GM12865 (cell line): ENCODE measurements at places on chromosomes 12 and 14.

DNA sequence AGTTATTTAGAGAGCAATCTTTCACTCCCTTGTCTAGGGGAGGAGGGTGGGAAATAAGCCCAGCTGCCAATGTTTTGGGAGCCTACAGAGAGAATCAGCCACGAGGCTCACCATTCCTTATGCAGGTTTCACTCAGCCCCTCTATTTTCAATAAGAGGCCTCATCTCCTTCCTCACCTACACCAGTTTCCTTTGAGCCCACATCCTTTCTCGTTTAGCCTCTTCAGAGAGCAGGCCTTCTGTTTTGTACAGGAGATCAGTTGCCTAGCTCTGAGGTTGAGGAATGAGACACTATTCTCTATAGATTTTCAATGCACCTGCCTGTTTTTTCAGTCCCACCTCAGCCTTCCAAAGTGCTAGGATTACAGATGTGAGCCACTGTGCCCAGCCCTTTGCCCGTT lies 17.9 kb downstream of the SNAPC1 start:
- peak; percentile 57 for DNase-seq

DNA sequence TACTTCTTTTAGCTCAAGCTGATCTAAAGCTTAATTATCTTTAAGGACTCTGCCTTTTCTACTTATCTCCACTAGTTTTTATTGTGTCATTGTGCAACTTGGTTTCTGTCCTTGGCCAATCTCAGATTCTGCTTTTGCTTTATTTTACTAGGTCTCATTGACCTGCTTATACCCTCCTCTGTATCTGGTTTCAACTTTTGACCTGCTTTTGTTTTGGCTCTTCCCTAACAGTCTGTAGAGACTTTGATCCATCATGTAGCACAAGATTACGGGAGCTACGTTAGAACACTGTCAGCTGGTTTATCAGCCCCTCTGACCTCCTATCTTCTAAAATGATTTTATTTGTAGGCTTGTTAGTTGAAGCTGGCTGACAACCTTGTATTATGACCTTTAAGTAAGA lies 43.6 kb downstream of the ZCRB1 start:
- DNase-seq = no peak

- peak; percentile 93 for DNase-seq
Measured at GRCh38 chr14:100213956-100214769, 24.8 kb upstream of the YY1 start.

DNA sequence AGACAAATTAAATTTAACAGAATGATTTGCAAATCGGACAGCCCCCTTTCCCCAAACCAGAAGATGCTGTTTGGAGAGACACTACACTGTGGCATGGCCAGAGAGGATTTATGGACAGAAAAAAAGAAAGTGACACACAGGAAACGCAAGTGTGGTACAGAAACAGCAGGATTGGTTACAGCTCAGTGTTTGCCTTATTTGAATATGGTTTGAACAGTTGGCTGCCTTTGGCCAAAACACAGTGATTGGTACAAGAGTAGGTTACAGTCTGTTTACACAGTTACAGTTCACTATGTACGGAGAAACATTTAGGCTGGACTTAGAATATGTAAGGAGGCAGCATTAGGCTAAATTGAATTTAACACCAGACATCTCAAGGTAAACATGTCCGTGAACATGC lies 335.3 kb downstream of the NPAS3 start:
- DNase-seq = no peak

DNA sequence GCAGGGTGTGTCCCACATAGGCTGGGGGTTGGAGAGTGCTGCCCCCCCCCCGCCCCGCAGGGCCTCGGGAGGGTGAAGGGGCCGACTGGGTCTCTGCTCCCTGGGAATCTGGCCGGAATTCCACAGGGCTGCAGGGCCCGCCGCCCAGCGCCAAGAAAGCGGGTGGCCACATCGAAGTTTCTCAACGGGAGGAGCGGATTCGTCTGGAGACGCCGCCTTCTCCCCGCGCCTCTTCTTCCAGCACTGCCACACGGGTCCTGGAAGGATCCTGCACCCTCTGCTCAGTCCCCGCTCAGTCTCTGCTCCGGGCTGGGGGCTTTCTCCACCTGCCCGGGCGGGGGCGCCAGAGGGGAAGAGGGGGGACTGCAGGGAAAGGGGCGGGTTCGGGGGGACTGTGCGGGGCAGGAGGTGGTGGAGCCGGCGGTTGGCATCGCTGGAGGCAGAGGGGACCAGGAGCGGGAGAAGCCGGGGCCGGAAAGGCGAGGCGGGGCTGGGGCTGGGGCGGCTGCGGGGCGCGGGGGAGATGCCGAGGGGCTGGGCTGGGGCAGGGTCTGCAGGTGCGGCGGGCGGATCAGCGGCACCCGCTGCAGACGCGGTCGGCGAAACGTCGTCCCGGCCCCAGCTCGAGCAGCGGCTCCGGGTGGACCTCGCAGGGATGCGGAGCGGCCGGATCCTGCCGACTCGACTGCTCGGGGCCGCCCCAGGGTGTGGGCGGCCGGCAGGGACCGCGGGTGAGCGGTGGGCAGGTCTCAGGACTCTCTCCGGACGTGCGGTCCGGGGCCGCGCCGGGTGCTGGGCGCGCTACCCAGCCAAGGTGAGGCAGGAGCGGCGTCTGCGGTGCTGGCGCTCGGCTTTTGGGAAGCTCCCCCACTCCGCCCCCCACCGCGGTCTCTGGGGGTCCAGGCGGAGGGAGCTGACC lies 811.4 kb upstream of the TMEM132C start:
- no peak for DNase-seq

- DNase-seq = no peak
Measured at GRCh38 chr14:26213846-26214575, 383.8 kb downstream of the NOVA1 start.

- DNase-seq = no peak
Measured at GRCh38 chr12:78095623-78096022, 264.9 kb downstream of the NAV3 start.

- peak; percentile 63 for DNase-seq
Measured at GRCh38 chr12:62438098-62438692, 28.4 kb upstream of the MON2 start.

DNA sequence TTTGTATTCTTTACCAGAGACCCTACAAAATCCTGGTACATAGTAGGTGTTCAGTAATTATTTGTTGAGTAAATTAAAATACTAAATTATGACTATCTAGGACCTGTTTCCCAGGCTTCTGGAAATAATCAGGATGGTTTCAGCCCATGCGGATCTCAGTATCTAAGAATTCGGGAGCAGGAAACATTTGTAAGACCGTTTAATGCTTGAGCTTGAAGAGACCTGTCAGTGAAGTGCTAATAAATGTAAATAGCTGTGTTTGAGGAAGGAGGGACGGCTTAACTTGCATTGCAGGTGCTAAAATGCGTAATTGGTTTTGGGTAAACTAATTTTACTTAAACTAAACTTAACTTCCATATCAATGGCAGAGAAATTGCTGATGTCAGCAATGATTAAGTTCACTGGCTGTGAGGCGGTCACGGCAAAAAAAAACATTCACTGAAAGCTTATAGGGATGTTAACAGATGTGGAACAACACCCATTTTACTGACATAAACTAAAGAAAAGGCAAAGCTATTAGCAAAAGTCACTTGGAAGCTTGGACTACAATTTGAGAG lies 28.6 kb upstream of the AEBP2 start:
- DNase-seq = no peak

GRCh38 chr12:62224601-62225000 lies 35.6 kb upstream of the USP15 start:
- DNase-seq = no peak

- peak; percentile 77 for DNase-seq
Measured at GRCh38 chr12:111757361-111758119, 9.2 kb upstream of the ALDH2 start.

DNA sequence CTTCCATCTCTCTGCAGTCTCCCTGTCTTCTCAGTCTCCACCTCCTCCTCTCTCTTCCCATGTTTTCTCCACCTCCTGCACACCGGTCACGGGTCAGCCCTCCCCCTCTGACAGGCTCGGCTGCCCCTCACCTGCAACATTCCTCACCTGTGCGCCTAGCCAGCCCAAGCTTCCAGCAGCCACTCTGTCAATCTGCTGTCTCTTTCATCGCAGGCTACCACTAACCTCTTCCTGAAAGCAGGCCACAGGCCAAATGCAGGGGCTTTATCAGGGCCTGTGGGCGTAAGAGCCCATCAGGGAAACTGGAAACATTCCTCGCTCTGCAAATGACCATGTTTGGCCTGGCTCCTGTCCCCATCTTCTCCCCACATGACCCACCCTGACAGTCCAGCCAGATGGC lies 34.5 kb downstream of the CMKLR1 start:
- DNase-seq = no peak

DNA sequence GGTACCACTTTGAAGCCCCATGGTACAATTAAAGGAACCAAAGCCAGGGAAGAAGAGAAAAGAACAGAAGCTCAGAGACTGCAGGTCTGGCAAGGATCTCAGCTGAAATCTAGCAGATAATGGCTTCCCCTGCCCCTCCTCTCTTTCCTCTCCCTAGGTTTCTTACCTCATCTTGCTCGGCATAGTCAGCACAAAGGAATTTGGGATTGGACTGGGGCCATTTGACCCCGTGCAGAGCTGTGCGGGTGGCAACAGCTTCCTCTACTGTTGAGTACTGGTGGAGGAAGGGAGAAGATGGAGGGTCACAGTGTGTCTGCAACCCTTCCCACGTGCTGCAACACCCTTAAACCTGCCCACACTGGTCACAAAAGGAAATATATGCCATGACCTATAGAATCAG lies 4.7 kb upstream of the CDH24 start:
- DNase-seq = no peak

DNA sequence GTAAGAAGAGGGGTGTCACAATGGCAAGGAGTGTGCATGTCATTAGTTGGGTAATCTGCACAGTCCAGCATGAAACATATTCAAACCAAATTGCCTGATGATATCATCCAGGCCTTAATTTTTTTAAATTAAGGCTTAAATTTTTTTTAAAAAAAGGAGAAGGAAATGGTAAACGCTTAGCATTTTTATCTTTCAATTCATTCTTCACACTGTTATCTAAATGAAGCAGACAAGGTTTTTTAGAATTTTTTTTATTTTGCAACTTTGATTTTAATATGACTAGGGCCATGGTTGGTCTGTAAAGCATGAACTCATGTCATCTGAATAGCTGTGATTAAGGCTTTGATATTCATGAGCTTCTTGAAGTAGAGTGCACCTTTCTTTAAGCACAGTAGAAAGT lies 362.5 kb downstream of the SYT1 start:
- no peak for DNase-seq
